ENCODE measurements at places on chromosomes 3 and 15. TPM values are rescaled to one million over a fixed set of nuclear protein-coding genes. Genes with fewer than 3 reads are reported as not detected.
A peak's percentile ranks its signal among the peaks of the same experiment; 100 is the strongest.

Gene SPATA16
- not detected for total RNA-seq

Gene LRRK1
- 10.3 TPM for total RNA-seq

Gene SCAANT1
- not detected for total RNA-seq

Gene LRIG1
- total RNA-seq, result 30.5 TPM

Gene HES1
- total RNA-seq, result 38.6 TPM

DNA sequence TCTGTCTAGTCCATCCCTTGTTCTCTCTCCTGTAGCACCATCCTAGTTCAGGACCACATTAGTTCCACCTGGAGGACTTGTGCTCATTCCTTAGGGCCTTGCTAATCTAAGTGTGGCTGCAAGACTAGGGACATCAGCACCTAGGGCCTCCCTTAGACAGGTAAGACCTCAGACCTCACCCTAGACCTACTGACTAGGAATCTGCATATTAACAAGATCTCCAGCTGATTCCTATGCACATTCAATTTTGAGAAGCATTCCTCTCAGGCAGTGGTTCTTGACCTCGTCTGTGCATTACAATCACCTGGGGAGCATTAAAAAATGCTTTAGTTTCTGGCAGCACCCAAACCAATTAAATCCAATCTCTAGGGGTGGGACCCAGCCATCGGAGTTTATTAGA is 238.4 kb upstream of the RGMA start:
- no peak overlapping the region for H3K27ac ChIP-seq
- no peaks in the 10 kb centered on the region for H3K36me3 ChIP-seq

GRCh38 chr15:91484141-91484540 is 369.4 kb upstream of the SLCO3A1 start:
- H3K27me3 ChIP-seq, result no peaks in the 10 kb centered on the region
- H3K27ac ChIP-seq, result no peak overlapping the region
- no peak overlapping the region for H3K4me3 ChIP-seq
- DNase-seq, result no peak

DNA sequence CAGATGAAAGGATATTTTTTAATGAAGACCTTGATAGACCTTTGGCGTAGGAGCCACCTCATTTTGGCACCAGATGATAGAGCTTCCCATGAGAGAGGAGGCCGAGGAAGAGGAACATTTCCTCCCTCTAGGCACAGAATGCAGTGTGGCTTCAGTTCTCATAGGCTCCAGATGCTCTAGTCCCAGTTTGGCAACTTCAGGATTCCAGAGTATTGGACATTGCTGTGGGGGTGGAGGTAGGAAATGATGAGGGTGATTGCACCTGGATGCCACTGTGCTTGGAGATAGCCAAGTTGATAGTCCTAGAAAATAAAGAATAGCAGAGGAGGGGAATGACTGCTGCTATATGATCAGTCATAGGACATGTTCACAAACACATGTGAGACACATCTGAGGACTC is 58.3 kb upstream of the KY start:
- no peak for DNase-seq
- H3K4me1 ChIP-seq, result no peaks in the 10 kb centered on the region
- H3K27me3 ChIP-seq, result no peaks in the 10 kb centered on the region
- H3K4me3 ChIP-seq, result no peak overlapping the region
- no peaks in the 10 kb centered on the region for H3K36me3 ChIP-seq

GRCh38 chr15:71812966-71813722 is 2.8 kb downstream of the NR2E3 start:
- DNase-seq, result no peak
- H3K36me3 ChIP-seq, result no peaks in the 10 kb centered on the region
- no peaks in the 10 kb centered on the region for H3K4me1 ChIP-seq
- no peaks in the 10 kb centered on the region for H3K27me3 ChIP-seq
- no peak overlapping the region for H3K27ac ChIP-seq
- H3K4me3 ChIP-seq, result no peak overlapping the region

GRCh38 chr15:56832125-56832524 is 86.3 kb upstream of the TCF12 start:
- peak overlapping the region; percentile 33 for H3K4me3 ChIP-seq
- peaks cover 8% of the 10 kb centered on the region for H3K4me1 ChIP-seq
- DNase-seq, result no peak
- no peaks in the 10 kb centered on the region for H3K27me3 ChIP-seq

DNA sequence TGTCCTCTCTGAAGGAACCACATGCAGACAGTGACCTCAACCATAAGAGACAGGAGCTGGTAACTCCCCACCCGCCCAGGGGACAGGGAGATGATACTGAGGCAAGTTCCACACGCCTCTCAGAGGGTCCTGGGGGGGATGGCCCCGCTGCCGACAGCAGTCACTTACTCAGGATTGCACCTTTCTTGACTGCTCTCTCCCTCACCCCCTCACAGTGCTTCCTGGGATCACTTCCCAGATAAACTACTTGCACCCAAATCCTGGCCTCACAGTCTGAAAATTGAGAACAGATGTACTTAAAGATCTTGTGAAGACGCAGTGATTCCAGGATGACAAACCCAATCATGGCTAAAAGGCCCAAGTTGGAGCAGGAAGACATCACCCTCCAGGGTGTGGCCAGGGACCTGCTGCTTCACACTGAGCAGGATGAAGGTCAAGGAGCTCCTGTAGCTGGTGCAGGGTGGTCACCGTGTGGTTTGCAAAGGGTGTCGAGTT is 207.6 kb downstream of the ADAMTS17 start:
- no peak overlapping the region for H3K4me3 ChIP-seq
- H3K27me3 ChIP-seq, result no peaks in the 10 kb centered on the region
- no peak overlapping the region for H3K27ac ChIP-seq
- no peaks in the 10 kb centered on the region for H3K4me1 ChIP-seq

- H3K27me3 ChIP-seq, result no peaks in the 10 kb centered on the region
- H3K4me1 ChIP-seq, result peaks cover 49% of the 10 kb centered on the region
- peak overlapping the region; percentile 48 for H3K4me3 ChIP-seq
- DNase-seq, result no peak
- H3K36me3 ChIP-seq, result no peaks in the 10 kb centered on the region
Observed at GRCh38 chr3:49901366-49902339, 2.0 kb downstream of the MST1R start.

DNA sequence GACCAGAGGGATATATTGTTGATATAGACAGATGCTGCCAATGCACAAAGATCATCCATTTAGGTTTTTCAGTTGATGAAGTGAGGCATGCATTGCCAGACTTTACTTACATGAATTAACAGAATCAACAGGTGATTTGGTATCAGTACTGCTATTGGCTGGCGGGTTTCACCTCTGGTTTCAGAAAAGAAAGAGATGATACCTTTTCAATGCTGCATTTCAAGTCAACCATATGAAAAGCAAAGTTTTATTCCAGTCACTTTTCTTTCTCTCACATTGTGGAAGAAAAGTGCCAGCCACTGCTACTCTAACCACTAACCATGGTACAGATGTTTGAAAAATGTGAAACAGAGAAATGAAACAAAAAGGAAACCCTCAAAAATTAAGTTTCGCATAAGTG is 289.1 kb downstream of the TIGIT start:
- no peaks in the 10 kb centered on the region for H3K27me3 ChIP-seq
- H3K4me1 ChIP-seq, result peaks cover 4% of the 10 kb centered on the region
- no peak for DNase-seq
- no peaks in the 10 kb centered on the region for H3K36me3 ChIP-seq

DNA sequence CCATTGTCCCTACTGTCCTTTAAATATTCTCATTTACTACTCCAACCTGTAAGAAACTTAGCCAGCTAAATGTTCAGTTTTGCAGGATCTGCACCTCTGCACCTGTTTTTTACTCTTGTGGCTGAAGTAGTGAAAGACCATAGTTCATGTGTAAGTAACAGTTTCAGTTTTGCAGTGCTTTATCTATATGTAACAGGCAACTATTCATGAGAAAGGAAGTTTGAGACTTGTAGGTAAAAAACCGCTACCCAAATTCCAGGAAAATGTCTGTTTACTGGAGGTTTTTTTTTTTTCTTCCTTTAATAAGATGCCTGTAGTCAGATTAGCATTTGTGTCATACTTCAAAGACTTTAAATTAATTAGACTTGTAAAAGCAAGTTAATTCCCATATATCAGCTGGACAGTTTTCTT is 25.4 kb upstream of the MBNL1 start:
- no peaks in the 10 kb centered on the region for H3K36me3 ChIP-seq
- no peak for DNase-seq

DNA sequence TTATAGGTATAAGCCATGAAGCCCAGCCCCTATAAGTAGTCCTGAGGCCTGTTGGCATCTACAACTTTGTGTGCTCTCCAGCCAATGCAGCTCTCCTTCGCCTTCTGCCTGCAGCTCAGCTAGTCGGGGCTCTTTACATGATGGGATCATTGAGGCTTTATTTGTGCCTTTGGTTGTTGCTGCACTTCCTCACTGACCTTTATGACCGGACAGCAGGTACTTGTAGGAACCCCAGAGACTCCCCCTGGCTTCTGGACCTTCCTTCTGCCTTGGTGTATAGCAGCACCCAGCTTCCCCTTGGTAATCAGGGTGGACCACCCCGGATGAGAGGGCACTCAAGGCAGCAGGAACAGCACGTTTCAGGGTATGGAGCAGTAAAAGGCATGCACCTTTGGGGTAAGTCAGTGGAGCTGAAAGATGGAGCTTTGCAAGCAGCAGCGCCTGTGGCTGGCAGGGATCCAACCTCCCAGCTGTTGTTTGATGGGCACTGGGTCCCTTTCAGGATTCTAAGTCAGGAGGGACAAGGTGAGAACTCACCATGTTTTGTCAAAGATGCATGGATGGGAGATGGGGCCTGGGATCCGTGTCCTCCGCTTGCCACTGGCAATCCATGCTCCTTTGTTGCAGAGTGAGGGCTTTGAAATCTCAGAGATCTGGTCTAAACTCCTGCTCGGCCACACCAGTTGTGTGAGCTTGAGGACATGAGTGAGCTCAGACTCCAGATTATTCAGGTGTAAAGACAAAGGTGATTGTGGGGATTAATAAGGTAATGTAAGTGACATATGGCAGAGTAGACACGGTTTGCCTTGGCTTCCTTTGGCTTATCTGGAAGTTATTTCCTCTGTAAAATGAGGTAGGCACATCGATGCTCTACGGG is 65.1 kb upstream of the KLF13 start:
- H3K27me3 ChIP-seq, result no peaks in the 10 kb centered on the region
- DNase-seq, result no peak
- H3K4me1 ChIP-seq, result peaks cover 34% of the 10 kb centered on the region

- no peak overlapping the region for H3K27ac ChIP-seq
- peaks cover 14% of the 10 kb centered on the region for H3K36me3 ChIP-seq
- no peak for DNase-seq
Observed at GRCh38 chr15:40088929-40089755, 19.5 kb downstream of the BMF start.

DNA sequence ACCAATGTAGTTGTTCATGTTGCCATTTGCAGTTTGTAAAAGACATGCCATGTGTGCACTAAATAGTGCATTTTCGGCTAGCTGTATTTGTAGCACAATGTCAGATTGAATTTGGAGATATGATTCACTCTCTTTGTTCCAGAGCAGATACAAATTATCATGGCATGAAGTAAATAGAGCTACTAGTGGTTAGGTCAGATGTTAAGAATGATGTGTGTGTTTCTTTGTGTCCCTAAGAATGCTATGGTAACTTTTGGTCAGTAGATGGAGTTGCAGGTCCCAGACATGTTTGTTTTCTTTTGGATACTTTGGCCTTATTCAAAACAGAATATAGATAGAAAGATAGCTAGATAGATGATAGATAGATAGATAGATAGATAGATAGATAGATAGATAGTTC is 595.8 kb downstream of the NLGN1 start:
- no peak for DNase-seq
- H3K4me3 ChIP-seq, result no peak overlapping the region
- H3K27me3 ChIP-seq, result no peaks in the 10 kb centered on the region
- no peak overlapping the region for H3K27ac ChIP-seq
- H3K4me1 ChIP-seq, result no peaks in the 10 kb centered on the region

- H3K4me3 ChIP-seq, result no peak overlapping the region
- H3K27ac ChIP-seq, result peak overlapping the region; percentile 9
- no peaks in the 10 kb centered on the region for H3K36me3 ChIP-seq
- no peak for DNase-seq
- H3K4me1 ChIP-seq, result peaks cover 6% of the 10 kb centered on the region
Observed at GRCh38 chr3:69791106-69791505, 51.8 kb downstream of the MITF start.

- DNase-seq, result no peak
- no peaks in the 10 kb centered on the region for H3K36me3 ChIP-seq
- no peak overlapping the region for H3K27ac ChIP-seq
- H3K27me3 ChIP-seq, result no peaks in the 10 kb centered on the region
Observed at GRCh38 chr15:41605566-41605965, 46.6 kb downstream of the TYRO3 start.

DNA sequence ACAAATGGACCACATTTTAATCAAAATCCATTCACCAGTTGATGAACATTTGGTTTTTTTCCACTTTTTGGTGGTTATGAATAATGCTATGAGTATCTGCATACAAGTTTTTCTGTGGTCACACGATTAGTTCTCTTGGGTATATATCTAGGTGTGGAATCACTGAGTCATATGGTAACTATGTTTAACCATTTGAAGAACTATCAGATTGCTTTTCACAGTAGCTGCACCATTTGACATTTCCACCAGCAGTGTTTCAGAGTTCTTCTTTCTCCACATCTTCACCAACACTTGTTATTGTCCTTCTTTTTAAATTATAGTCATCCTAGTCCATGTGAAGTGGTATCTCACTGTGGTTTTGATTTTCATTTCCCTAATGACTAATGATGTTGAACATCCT is 33.3 kb upstream of the ATG7 start:
- H3K4me3 ChIP-seq, result no peak overlapping the region
- peaks cover 7% of the 10 kb centered on the region for H3K27me3 ChIP-seq
- no peaks in the 10 kb centered on the region for H3K4me1 ChIP-seq
- no peaks in the 10 kb centered on the region for H3K36me3 ChIP-seq

- H3K27me3 ChIP-seq, result no peaks in the 10 kb centered on the region
- H3K27ac ChIP-seq, result no peak overlapping the region
- H3K4me3 ChIP-seq, result no peak overlapping the region
- peaks cover 58% of the 10 kb centered on the region for H3K36me3 ChIP-seq
Observed at GRCh38 chr3:136109499-136109898, 86.6 kb downstream of the MSL2 start.

DNA sequence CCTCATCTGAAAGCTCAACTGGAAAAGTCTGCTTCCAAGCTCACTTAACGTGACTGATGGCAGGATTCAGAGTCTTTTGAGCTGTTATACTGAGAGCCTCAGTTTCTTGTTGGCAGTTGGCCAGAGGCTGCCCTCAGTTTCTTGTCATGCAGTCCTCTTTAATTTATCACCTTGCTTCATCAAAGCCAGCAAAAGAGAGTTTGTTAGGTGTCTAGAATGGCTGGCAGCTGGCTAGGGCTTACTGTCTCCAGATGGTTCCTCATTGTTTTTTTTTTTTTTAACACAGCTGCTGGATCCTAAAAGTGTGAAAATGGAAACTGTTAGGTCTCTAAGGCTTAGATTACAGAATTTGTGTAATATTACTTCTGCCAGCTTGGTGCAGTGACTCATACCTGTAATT is 310.6 kb downstream of the PDCD6IP start:
- H3K36me3 ChIP-seq, result no peaks in the 10 kb centered on the region
- H3K4me1 ChIP-seq, result no peaks in the 10 kb centered on the region
- H3K27me3 ChIP-seq, result no peaks in the 10 kb centered on the region
- DNase-seq, result no peak

GRCh38 chr3:133472889-133473288 is 73.0 kb downstream of the BFSP2 start:
- H3K27ac ChIP-seq, result no peak overlapping the region
- DNase-seq, result no peak
- no peaks in the 10 kb centered on the region for H3K4me1 ChIP-seq
